ENCODE measurements at places on chromosomes 16 and 17.

GRCh38 chr17:32875230-32875917 is 1.6 kb downstream of the MYO1D start:
- ATAC-seq: no peak

GRCh38 chr16:72380283-72380682 is 208.3 kb upstream of the PMFBP1 start:
- ATAC-seq: no peak

GRCh38 chr17:66290101-66290722 is 12.2 kb upstream of the PRKCA start:
- ATAC-seq: no peak

DNA sequence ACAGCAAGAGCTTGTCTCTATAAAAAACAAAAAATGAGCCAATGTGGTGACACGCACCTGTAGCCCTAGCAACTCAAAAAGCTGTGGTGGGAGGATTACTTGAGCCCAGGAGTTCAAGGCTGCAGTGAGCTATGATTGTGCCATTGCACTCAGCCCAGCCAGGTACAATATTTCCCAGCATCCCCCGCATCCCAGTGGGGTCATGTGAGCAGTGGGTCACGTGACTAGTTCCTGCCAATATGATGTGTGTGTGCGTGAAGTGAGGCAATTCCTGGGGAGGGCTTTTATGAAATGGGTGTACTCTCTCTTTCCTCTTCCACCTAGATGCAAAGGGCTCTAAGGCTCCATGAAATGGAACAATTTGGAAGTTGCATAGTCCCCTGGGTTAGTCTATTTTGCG is 81.3 kb downstream of the GSG1L start:
- no peak for ATAC-seq

GRCh38 chr17:29571883-29572681 is 3.6 kb downstream of the TP53I13 start:
- ATAC-seq: no peak

GRCh38 chr17:31803494-31804213 is 55.4 kb downstream of the COPRS start:
- no peak for ATAC-seq

DNA sequence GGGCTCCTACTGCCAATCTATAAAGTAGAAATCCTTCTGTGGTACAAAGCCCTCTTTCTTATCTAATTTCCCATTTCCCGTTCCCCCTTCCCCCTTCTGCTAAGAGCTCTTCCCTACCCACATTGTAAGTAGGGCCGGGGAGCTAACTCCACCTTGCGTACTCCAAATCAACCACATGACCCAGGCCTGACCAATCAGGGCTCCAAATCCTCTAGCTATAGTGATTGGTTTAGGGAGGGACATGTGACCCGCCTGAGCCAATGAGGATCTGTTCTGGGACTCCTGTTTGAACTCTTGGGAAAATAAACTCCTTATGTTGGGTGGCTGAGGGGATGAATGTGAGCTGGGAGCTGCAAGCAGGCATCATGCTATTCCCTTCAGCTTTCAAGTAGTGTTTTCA is 40.9 kb upstream of the MEOX1 start:
- ATAC-seq: peak; percentile 66

DNA sequence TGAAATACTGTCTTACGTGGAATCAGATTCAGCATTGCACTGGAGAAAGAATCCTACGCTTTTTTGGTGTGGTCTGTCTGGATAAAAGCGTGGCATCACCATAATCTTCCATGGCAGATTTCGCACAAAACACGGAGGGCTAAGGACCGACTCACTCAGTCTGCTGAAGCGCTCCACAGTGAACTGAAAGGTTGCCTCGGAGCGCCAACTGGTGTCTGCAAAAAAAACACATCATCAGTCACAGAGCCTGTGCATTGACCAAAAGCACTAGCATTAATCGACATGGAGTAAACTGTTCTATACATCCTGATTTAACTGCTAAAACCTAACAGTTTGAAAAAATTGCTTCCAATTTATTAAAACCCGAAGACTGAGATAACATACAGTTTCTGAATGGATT is 40.5 kb downstream of the USP7 start:
- no peak for ATAC-seq

DNA sequence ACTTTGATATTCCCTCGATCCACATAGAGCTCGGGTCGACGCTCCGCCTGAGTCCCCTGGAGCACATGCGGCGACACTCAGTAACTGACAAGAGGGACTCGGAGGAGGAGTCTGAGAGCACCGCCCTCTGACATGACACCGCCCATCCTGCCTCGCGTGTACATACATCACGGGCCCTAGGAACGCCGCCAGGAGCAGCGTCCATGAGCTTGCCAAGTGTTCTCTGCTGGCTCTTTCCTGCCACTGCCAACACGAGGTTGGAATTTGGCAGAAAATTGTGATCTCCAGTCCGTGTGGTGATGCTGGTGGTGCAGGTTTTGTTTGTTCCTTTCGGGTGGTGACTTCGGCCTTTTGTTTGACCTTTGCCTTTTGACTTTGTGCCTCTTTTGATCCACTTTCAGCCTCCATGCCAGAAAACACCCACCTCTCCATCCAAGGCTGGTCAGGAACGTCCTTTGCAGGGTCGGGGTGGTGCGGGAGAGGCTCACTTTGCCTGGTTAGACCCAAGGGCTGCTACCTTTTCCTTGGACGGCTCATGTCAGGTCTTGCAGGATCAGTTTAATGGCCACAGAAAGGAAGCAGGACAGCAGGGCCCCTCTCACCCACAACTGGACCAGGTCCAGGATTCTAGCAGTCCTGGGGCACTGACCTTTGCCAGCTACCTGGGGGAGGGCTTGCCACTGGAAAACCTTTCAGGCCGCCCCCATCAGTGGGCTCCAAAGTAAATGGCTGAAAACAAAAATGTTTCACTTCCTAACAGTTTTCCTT is 27.6 kb downstream of the ELAC2 start:
- ATAC-seq: no peak

- peak; percentile 70 for ATAC-seq
Measured at GRCh38 chr17:68057531-68057952, 22.0 kb downstream of the KPNA2 start.
